SHP77 (cell line): ENCODE measurements at places on chromosomes 12 and 14.

DNA sequence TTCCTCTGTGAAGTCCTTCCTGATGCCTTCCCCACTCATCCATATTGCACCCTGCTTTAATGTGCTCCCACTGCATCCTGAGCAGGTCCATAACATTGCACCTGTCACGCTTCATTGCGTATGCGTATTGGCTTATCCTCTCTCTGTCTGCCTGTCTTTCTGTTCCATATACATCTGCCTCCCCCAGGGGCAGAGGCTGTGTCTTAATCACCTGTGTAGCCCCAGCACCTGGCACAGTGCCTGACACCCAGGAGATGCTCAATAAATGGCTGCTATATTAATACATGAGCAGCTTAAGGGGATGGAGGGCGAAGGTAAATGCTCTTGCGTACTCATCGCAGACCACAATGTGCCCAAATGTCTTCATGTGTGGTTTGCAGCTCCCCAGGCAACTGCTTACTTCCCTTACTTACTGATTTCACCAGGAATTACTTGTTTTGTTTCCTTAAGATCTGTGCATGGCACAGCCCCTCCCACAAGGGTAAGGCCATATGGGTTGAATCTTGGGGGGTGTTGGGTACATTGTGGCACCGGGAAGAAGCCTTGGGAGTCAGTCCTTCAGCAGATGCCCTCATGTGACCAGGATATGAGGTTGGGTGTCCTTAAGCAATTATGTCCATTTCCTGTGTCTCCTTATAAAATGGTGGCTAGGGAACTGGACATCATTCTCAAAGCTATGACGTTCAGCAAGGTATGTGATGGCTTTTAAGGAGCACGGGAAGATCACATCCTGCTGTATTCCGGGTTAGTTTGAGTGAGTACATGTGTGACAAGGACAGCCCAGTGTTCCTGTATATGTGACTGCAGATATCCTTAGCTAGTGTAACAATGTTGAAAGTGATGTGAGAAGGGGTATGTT, 848 bp upstream of the CPNE6 start:
- no peak for DNase-seq

DNA sequence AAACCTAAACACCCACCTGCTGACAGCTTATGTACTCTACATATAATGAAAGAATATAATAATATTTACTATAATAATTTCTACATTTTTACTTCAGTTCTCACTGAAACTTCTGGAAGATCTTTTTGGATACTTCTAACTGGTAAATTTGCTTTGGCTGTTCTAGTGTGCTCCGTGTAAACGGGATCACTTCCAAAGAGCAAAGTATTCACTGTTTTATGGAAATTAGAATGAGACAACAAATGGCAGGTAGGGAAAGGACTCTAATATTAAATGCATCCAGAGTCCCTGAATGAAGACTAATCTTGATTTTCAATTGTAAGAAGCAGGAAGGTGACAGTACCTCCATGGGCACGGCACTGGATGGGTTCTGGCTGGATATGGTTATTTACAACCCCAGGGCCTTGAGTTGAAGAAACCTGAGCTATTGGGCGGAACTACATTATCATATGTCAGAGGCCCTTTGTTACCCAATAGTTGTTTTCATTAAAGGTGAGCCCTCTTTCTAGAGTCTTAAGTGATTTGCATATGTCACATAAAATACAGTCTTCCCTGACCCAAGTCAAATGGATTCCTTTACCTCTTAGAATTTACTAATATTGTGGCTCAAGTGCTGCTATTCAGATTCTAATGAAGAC, 10.7 kb downstream of the ERP29 start:
- DNase-seq = no peak

- no peak for DNase-seq
Measured at GRCh38 chr14:30928462-30928861, 54.1 kb downstream of the COCH start.

GRCh38 chr12:93466625-93467350, 526 bp upstream of the MRPL42 start:
- no peak for DNase-seq

DNA sequence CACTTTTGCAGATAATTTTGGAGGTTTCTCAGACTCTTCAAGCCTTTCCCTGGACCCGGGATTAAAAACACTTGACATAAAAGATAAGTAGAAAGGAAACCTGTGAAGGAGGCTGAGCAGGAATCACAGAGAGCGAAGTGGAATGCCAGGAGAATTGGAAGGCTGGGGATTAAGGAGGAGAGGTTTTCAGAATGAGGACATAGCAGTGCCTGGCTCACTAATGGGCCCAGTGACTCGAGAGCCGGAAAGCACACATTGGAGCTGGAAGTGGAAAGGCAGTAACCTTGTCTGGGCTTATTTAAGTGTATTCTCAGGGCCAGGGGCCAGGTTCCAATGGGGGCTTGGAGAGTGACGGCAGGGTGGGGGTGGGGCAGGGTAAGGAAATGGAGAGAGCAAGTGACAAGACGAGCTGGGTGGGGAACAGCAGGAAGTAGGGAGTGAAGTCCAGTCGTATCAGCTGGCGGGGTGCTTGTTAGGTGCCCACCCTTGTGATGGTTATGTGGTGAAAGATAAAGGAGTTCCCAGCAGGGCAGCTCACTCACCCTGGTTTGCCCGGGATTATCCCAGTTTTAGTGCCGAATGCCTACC, 13.1 kb downstream of the EVL start:
- DNase-seq = no peak

DNA sequence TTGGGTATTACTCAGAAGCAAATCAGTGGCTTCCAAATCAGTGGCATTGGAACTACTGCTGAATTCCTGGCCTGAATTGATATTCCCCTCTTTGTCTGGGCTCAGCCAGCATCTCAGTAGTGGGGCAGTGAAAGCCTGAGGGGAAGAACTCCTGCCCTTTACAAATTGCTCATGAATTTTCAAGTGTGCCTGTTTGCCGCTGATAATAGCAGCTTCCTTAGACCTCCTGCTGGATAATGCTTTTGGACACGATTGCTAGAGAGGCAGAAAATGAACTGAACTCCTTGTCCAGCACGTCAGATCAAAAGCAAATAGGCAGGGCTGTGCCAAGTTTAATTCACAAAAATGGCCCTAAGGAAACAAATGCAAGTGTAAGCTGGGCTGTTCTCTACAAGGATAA, 91.3 kb upstream of the GZMB start:
- DNase-seq = no peak

GRCh38 chr14:38079268-38079667, 128.4 kb upstream of the SSTR1 start:
- DNase-seq = no peak

- no peak for DNase-seq
Measured at GRCh38 chr12:19909418-19909817, 458.9 kb upstream of the PDE3A start.

DNA sequence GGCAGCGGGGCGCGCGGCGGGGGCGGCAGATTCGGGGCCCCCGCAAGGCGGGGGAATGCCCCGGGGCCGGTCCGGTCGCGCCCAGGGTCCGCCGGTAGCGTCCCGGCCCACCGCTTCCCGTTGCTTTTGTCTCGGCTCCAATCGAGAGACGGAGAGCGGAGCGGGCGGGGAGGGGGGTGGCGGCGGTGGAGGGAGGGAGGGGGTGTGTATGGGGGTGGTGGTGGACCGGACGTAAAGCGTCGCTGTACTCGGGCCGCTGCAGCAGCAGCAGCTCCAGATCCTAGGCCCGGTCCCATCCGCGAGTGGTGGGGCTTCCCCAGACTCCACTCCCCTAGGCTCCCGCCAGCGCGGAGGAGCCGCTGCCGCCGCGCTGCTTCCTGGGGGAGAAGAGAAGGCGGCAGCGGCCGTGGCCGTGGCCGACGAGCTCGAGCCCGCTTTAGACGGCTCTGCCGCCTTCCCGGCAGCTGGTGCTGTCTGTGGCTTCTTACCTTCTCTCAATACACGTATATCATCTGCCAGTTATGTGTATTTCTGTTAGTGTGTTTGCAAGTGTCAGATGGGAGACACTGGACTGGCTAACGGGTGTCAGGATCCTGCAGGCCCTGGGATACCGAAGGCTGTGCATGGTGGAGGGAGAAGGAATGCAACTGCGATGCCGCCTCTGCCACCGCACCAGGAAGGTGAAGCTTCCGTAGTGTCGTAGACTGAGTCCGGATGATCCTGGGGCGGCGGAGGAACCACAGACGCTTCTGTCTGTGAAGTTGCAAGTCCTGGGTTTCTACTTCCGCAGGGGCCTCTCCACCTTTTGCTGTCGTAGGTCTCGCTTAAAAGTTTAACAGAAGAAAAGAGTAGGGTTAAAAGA, 508 bp downstream of the CNOT2 start:
- no peak for DNase-seq

DNA sequence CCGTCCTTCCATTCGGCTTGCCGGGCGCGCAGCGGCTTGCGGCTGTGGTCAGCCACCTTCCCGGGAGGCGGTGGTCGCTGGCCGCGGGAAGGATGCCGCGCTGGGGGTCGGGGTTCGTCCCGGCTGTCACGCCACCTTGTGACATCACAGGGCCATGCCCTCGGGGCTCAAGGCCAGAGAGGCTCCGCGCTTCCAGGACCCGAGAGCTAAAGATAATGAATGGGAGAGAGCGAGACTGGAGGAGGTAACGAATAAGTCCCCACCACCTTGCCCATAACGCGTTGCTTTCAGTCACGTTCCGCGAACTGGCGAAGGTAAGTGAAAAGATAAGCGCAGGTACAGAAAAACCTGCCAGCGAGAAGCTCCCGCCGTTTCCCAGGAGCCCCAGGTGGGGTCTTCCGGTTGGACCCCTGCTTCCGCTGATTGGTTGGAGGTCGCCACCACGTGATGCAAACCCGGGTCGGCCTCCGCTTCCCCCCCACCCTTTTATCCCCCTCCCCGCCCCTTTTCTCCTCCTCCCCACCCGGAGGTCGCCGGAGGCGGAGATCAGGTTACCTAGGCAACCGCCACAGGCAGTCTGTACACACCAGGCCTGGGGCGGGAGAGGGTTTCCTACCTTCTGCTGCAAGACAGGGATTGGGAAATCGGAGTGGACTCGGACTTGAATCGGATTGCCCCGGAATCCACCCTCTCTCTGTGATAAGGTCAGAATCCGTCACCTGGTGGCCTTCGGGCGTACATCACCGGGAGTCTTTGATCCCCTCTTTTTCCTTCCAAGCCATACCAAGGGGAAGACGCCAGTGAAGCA, at the start of gene LRRC9:
TSS of gene LRRC9 (plus strand) at position 575 of the 808 bp plus-strand sequence.
- peak; percentile 89 for DNase-seq

DNA sequence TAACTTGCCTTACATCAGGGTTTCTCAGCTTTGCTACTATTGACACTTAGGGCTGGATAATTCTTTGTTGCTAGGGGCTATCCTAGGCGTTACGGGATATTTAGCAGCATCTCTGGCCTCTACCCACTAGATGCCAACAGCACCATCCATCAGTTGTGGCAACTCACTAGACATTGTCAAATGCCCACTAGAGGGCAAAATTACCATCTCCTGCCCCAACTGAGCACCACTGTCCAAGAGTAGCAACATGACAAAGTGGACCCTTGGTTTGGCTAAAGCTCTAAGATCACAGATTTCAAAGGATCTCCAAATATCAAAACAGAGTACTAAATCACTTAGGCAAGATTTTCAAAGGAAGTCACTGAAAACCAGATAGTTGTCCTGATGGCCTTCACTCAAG, 251.7 kb upstream of the TBX3 start:
- no peak for DNase-seq

- DNase-seq = no peak
Measured at GRCh38 chr12:89200217-89200616, 152.1 kb downstream of the DUSP6 start.

GRCh38 chr12:82097438-82097837, 260.7 kb downstream of the CCDC59 start:
- no peak for DNase-seq

DNA sequence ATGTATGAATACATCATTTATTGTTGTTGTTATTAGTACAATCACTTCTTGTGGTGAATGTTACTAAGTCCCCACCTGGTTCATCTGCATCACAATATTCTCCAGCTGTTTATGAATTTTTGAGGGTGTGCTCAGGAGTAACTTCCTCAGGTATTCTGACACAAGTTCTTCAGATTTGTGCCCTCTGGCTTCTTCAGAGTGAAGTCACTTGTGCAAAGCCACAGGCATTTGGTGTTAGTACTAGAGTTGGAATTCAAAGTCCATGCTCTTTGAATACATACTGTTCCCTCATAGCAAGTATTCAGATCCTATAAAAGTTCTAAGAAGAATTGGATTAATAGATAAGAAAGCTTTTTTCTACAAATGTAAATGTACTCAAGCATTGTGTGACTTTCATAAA, 150.3 kb upstream of the AVPR1A start:
- no peak for DNase-seq

GRCh38 chr12:119988472-119989360, at the start of gene BICDL1:
BICDL1 (plus strand) TSS chr12:119989236; CDS start chr12:119989869, 633 bp downstream.
- DNase-seq = peak; percentile 100

- DNase-seq = no peak
Measured at GRCh38 chr14:35368583-35369392, 35.8 kb downstream of the NFKBIA start.

- no peak for DNase-seq
Measured at GRCh38 chr12:105658389-105658788, 327.9 kb downstream of the C12orf75 start.

GRCh38 chr14:70821584-70822529, 12.5 kb upstream of the MAP3K9 start:
- DNase-seq = peak; percentile 37

- no peak for DNase-seq
Measured at GRCh38 chr12:127640181-127640886, 626.6 kb upstream of the TMEM132C start.

DNA sequence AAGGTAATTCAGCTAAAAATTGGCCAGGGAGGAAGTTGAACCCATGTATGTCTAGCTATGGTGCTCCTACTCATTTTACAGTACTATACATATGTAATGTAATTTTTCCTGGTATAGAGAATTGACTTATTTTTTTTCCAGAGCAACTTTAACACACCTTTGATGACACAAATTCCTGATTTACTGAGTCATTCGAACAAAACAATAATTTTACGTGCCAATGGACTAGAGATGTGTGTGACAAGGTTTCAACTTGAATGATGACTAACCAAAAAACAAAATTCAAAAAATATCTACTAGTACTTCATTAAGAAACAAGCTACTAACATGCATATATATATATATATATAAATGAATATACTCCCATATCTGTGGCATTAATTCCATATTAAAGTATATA, 180.5 kb downstream of the KITLG start:
- DNase-seq = no peak

DNA sequence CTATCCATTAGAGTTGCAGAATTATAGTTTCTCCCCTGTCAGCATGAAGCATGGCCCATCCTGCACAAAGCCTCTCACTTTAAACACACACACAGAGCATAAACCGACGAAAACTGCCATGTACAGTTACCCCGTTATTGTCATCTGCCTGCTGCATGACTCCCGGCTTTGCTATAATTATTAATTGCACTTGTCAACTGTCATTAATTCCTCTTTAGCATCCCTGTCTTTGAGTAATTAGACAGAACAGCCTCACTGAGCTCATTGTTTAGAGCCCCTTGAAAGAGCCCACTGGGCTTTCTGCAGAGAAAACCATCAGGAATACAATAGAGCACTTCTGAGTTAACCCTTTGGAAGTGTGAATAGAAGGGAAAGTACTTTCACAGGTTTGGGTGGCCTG, 307.2 kb upstream of the SOX5 start:
- no peak for DNase-seq

DNA sequence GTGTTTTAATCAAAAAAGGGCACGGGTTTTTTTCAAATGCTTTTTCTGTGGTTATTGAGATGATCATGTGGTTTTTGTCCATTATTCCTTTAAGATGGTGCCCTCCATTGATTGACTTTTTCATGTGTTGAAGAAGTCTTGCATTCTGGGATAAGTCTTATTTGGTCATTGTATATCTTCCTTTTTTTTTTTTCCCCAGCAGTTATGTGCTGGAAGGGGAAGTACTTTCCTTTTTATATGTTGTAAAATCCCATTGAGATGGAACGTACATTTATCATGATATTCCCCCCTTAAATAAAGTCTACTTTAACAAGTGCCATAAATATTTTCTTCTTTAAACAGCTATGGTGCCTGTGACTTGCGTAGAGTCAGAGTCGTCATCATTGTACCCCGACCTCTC, 24.8 kb upstream of the MUCL1 start:
- no peak for DNase-seq
